ENCODE measurements at places on chromosomes 11 and 22.

DNA sequence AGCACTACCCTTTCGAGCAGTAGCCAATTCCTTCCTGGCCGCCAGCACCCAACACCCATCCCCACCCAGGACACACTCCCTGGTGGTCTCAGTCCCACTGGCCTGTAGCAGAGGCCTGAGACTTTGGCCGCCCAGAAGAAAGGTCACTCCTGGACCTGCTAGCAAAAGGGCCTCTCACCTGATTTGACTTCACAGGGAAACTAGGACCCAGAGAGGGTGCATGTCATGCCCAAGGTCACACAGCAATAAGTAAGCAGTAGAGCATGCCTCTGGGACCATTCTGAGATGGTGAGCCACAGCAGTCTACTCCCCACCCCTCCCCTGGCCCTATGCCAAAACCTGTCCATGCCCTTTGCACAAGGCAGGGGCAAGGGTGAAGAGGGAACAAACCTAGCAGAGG lies 7.3 kb downstream of the ARRB1 start:
- DNase-seq: no peak

GRCh38 chr22:41768430-41768829 lies 32.0 kb upstream of the CCDC134 start:
- DNase-seq: no peak

- no peak for DNase-seq
These were observed 108.0 kb upstream of the CADM1 start for GRCh38 chr11:115612046-115612730.

- no peak for DNase-seq
These were observed 38.7 kb upstream of the ATXN10 start for GRCh38 chr22:45632791-45633515.

GRCh38 chr11:114183044-114183511 lies 113.1 kb upstream of the NNMT start:
- no peak for DNase-seq

DNA sequence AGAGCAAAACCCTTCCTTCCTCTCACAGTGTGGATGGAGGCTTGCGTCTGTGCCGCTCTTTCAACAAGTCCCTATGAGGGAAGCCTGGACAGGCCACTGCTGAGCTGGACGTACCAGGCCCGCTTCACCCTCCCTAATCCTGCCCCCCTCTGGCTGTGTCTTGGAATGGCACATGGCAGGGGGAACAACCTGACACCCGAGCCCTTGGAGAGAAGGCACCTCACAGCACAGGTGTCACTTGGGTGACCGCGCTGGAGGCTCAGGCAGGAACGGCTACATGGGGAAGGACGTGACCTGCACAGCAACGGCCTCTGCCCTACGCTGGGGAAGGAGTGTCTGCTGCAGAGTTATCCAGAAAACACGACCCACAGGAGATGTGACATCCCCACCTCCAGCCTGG lies 11.0 kb downstream of the CARS1 start:
- DNase-seq: no peak

DNA sequence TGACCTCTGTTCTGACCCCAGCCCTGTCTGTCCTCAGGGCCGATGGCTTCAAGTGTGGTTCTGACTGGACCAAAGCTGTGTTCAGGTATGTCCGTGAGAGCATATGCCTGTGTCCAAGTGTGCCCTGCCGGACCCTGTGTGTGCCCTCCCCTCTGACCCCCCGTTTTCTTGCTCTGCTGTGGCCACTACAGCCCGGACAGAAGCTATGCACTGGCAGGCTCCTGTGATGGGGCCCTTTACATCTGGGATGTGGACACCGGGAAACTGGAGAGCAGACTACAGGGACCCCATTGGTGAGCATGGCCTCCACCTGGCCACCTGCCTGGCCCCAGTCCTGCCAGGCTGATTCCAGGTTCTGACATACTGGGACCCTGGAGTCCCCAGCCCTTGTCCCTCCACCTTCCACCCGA lies 14.5 kb downstream of the ATG16L2 start:
- no peak for DNase-seq

DNA sequence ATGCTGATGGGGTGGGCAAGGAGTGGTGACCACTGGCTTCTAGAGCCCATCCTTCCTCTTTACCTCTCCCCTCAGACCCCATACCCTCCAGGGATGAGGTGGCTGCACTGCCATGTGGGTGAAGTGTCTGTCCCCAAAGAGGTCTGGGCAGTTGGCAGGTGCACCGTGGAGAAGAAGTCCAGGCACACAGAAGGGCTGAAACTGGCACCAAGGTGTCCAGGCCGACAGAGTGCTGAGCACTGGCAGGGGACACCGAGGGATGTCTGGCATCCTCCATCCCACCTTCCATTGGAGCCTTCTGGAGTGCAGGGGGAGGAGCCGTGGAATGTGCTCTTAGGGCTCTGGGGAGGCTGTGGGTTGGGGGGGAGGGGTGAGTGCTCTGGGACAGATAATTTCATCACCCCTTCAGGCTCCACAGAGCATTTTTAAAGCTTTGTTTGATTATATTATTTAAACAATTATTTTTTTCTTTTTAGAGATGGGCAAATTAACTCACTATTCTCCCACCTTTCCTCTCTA lies 37.9 kb downstream of the PKNOX2 start:
- no peak for DNase-seq

DNA sequence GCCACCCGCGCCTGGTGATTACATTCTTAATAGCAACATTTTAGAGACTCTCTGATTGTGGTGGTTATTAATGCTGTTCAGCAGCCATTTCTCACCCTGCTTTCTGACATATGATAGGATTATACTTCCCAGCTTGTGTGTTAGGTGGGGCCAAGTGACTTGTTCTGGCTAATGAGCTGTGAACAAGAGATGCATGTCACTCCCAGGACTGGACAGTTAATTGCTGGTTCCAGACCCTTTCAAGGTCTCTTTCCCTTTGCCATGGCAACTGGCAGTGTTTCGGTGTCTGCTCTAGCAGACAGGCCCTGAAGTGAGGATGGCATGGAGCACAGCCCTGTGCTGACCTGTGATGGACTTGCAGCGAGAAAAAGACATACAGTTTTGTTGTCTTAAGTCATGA lies 8.9 kb upstream of the PTPRJ start:
- no peak for DNase-seq

- no peak for DNase-seq
These were observed 720 bp downstream of the UFD1 start for GRCh38 chr22:19478045-19478900.

- no peak for DNase-seq
These were observed 573.4 kb upstream of the RAG2 start for GRCh38 chr11:37171451-37171850.

DNA sequence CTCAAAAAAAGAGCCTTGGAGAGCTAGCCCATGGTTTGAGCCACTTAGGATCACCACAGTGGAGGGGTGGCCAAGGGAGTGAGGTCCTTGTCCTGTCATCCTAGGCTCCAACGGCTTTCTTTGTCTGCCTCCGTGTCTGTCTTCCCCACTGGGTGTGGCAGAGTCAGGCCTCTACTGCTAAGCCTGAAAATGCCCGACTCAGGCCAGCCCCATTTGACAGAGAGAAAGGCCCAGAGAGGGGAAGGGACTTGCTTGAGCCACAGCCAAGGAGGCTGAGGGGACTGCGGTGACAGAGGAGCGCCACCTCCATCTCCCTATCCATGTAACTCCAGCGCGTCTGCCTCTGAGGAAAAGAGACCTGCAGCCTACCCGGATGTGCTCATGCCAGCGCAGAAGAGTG lies 27.8 kb upstream of the CD82 start:
- no peak for DNase-seq

DNA sequence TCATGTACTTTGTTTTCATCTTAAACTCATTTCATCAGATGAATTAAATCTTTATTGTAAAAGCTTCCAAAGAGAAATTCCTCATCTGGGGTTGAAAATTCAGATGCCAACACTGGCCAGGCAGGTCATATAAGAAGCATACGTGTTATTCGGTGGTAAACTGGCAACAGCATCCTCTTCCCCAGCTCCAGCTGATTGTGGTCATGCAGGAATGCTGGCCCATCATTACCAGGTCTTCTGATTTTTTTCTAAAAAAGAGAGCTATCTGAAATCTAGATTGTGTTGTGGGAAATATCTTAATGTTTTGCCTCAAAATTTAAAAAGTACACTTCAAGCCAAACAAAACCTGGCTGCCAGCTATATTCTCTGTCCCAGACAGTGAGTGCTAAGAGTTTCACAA lies 53.6 kb downstream of the ARFGAP2 start:
- DNase-seq: no peak

DNA sequence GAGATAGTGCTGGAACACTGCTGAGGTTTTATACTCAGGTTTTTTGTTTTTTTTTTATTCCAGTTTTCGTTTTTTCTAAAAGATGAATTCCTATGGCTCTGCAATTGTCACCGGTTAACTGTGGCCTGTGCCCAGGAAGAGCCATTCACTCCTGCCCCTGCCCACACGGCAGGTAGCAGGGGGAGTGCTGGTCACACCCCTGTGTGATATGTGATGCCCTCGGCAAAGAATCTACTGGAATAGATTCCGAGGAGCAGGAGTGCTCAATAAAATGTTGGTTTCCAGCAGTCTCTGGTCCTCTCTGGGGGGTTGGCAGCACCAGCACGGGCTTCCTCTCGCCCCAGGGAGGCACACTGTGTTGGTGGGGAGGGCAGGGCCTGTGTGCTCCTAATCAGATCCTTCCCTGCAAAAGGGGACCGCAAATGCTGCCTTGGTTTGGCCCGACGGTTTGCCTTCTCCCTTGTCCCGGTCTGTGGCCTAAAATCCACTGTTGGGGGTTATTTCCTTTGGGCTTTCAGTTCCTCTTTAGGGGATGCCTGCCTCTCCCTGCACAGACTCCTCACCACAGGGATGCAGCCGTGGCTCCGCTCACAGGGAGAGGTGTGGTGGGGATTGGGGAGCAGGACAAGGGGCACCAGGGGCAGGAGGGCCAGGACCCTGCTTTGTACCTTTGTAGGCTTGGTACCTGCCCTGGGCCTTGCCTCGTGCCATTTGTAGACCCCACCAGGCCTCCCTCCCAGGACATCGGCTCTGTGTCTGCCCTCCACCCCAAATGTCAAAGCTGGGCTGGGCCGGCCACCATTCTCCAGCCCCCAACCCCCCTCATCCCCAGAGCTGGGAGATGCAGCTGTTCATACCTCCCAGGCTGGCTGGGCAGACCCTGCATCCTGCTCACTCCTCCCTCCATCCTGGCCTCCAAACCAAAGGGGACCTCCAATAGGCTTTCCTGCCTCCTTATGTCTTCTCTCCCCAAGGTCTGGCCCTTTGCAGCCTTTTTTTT lies 13.5 kb downstream of the MCAT start:
- no peak for DNase-seq

GRCh38 chr11:3137486-3138177 lies 27.5 kb downstream of the OSBPL5 start:
- no peak for DNase-seq

- no peak for DNase-seq
These were observed 679.9 kb upstream of the CCDC179 start for GRCh38 chr11:23540101-23540561.

- DNase-seq: no peak
These were observed 12.0 kb downstream of the TMEM86A start for GRCh38 chr11:18710545-18710944.

GRCh38 chr11:12552692-12553091 lies 121.5 kb upstream of the TEAD1 start:
- no peak for DNase-seq

GRCh38 chr11:130801333-130802122 lies 114.8 kb downstream of the SNX19 start:
- DNase-seq: no peak

DNA sequence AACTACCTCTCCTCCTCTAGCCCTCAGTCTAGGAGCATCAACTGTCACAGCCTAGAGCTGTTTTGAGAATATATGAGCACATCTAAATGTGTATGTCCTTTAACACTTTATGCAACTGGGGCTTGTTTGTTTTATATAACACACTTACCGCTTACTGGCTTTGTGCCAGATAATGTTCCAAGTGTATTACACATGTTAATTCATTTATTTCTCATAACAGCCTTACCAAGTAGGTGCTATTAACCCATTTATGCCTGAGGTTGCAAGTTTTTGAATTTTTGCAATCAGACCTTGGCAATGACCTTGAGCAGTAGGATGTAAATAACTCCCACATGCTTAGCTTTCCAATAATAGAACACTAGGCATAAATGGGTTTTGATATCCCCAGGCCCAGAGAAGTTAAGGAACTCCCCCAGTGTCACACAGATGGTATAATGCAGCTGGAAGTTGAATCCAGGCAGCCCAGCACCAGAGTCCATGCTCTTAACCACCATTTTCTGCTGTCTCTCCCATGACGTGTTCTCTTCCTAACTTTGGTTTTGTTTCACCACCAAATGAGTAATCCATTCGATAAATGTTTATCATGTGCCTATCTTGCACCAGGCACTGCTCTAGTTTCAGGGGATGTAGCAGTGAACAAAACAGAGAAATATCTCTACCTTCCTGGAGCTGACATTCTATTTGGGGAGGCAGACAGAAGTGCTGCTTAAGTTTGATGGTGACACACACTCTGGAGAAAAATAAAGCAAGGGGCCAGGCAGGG lies 23.1 kb downstream of the PRDM11 start:
- DNase-seq: no peak

- no peak for DNase-seq
These were observed 3.7 kb downstream of the SERPIND1 start for GRCh38 chr22:20777420-20778177.

GRCh38 chr11:76639621-76640020 lies 30.9 kb downstream of the LRRC32 start:
- no peak for DNase-seq

GRCh38 chr11:68948496-68948895 lies 32.3 kb downstream of the MRGPRD start:
- no peak for DNase-seq

- no peak for DNase-seq
These were observed 35.0 kb downstream of the PDGFB start for GRCh38 chr22:39209756-39210155.

DNA sequence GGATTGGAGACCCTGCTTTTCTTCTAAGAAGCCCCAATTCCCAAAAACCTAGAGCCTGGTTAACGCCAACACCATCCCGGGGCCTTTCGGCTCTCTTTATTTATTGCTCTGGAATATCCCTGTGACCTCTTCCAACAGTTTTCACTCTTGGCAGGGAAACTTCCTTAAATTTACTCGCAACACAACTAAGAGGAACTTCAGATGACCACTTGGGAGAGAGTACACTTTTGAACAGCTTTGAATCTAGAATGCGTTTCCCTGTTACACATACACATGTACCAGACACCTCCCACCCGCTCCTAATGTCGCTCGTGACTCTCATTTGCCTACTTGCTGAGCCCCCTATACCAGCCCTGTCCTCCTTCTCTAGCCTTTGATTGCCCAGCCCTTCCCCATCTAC lies 19.4 kb downstream of the TUBA8 start:
- DNase-seq: no peak

DNA sequence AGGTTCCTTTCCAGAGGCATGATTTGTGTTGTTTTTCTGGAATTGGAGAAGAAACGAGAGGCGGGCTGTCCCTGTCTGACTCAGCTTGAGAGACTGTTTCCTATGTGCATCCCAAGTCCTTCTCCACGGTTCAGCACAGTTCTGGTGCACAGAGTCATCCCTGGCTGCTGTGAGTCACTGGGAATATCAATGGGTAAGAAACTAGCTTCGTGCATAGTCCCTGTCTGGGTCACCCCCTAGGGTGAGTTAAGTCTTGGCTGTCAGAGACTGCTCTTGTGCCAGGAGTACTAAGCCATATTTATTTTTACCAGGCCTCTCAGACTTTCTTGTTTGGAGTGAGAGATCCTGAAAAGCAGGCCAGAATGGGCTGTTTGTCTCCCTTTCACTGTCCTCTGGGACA lies 2.4 kb upstream of the LRP4 start:
- peak; percentile 35 for DNase-seq
